ENCODE measurements at places on chromosomes 7 and 10.
A peak's percentile ranks its signal among the peaks of the same experiment; 100 is the strongest.

- DNase-seq, result no peak
Measured at GRCh38 chr10:127921753-127922145, 14.8 kb downstream of the PTPRE start.

DNA sequence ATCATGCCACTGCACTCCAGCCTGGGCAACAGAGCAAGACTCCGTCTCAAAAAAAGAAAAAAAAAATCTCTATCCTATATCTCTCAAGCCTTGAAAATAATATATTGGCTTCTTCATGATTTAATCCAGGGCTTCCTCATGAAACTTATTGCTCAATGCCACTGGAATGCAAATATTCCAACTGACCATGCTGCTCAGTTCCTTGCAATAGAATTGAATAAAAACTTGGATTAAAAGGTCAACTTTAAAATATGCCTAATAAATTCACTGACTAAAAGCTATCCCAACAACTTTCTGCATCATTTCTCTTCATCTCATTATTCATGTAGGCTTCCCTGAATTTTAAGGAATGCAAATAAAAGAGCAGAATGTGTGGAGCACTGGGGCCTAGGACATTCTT, 42.1 kb upstream of the NOBOX start:
- DNase-seq, result no peak

DNA sequence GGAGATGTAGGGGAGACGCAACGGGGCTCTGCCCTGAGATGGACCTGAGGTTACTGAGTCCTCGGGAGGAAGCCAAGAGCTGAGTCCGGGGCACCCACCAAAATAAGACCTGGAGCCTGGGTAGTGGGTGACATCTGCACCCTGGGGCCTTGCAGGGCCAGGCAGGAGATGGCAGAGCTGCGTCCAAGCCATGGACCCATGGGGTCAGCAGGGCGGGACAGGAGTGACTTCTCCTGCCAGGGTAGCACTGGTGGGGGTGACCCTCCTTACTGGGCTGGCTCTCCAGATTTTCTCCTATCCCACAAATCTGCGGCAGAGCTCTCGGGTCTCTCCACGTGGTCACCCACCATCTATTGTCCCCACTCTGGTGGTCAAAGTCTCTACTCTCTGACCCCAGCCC, 2.1 kb downstream of the GHRHR start:
- DNase-seq, result no peak

- DNase-seq, result no peak
Measured at GRCh38 chr10:43120929-43121314, 17.3 kb upstream of the CSGALNACT2 start.

GRCh38 chr7:69893906-69894305, 295.6 kb downstream of the AUTS2 start:
- peak; percentile 55 for DNase-seq

DNA sequence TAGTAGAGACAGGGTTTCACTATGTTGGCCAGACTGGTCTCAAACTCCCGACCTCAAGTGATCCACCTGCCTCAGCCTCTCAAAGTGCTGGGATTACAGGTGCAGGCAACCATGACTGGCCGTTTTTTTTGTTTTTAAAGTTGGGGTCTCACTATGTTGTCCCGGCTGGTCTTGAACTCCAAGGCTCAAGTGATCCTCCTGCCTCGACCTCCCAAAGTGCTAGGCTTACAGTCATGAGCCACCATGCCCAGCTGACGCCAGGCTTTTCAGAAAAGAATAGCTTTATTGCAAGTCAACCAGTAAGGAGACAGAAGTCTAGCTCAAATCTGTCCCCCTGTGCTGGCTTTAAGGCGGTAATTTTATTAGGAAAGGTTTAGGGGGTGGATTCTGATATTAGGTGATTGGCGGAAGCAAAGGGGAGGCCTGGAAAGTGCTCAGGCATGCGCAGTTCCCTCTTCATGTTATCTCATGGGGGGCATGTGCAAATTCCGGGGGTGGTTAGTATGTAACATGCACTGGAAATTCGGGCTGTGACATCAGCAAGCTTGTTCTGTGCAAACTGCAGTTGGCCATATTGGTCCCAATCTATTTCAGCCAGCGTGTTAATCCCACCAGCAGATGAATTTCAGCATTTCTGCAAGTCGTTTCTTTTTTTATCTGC, 42.7 kb downstream of the LIMK1 start:
- DNase-seq, result no peak

DNA sequence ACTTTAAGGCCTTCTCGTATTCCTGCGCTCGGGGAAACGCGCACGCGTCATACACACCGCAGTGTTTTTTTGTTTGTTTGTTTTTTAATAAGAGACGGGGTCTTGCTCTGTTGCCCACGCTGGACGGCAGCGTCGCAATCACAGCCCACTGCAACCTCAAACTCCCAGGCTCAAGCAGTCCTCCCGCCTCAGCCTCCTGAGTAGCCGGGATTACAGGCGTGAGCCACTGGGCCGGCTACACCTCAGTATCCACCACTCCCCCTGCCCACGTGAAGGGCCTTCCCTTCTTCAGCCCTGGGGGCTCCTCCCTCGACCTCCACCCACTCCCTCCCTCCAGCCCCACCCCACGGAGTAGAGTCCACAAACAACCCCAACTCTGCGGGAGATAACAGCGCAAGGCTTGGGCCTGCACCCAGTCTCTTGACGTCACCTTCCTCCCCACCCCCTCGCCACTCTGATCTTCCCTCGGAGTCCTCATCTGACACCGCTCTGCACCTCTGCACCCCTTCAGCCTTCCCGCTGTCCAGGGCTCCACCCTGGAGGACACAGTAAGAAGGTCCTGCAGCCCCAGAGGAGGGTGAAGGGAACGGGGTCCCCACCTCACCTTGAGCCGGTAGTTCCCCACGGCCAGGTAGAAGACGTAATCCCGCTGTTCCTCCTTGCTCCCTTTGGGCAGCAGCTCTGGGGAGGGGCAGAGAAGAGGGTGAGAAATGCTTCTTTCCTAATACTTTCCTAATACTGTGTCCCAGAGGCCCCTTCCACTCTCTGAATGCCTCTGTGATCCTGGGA, 2.8 kb upstream of the CLDN15 start:
- no peak for DNase-seq

- DNase-seq, result peak; percentile 9
Measured at GRCh38 chr10:28503114-28503513, 29.8 kb upstream of the WAC start.

- DNase-seq, result no peak
Measured at GRCh38 chr7:78673272-78673671, 780.2 kb downstream of the MAGI2 start.

GRCh38 chr7:22377703-22378102, 20.7 kb upstream of the RAPGEF5 start:
- DNase-seq, result no peak

DNA sequence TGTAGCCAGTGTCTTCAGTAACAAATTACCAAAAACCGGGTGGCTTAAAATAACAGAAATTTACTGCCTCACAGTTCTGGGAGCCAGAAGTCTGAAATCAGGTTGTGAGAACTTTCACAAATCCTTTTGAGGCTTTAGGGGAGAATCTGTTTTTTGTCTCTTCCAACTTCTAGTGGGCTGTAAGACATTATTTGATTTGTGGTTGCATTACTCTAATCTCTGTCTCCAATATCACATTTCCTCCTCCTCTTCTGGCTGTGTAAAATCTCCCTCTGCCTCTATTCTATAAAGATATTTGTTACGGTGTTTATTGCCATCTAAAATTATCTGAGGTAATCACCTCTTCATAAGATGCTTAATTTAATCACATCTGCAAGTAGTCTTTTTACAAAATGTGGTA, 1039.6 kb upstream of the LRRN3 start:
- DNase-seq, result no peak

- no peak for DNase-seq
Measured at GRCh38 chr10:94902080-94902479, 36.4 kb upstream of the CYP2C9 start.

DNA sequence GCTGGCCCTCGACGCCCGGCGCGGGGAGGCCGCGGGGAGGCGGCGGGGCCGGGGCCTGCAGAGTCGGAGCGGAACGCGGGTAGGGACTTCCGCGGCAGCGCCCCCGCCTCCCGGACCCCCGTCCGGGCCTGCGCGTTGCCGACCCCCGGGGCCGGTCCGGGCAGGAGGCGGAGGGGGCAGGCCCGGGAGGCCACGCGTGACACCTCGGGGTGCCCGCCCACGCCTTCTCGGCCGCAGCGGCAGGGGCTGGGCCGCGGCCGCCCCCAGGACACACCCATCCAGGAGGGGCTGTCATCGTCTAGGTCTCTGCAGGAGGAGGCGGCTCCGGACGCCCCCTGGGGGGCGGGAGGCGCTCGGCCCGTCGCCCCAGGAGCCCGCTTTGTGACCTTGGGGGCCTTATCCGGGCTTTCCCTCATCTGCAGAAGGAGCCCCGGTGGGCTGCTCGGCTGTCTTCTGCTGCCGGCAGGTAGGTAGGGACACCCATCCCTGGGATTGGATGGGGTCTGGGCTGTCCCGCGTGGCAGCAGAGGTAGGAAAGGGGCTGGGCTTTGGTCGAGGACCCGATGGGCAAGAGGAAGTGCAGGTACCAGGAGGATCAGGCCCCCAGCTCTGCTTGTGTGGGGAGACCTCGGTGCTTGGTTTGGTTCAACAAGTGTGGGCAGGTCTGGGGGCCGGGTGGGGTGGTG, 569 bp downstream of the ZNF316 start:
- DNase-seq, result peak; percentile 41

- DNase-seq, result no peak
Measured at GRCh38 chr10:46787321-46787615, 124.0 kb upstream of the PTPN20 start.

- no peak for DNase-seq
Measured at GRCh38 chr7:14637968-14638367, 264.6 kb downstream of the DGKB start.

- no peak for DNase-seq
Measured at GRCh38 chr7:68800316-68800715, 798.0 kb upstream of the AUTS2 start.

DNA sequence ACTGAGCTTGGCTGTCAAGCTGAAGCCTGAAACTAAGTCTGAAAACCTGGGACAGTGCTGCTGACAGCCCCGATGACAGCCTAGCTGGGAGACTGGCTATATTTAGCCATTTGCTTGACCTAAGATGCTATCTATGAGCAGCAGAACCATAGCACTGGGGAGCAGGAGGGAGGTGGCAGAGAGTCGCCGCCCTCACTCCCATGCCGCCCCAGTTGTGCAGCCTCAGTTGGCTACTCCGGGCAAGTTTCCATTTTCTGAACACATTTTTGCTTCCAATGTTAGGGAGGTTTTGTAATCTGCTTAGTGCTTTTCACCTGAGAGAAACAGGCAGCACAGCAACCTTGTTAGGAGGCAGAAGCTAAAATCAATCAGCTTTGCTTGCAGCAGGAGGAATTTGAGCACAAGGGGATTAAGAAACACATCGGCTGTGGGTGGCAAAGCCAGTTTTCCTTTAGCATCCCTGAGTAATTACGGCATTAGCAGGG, 20.4 kb upstream of the C10orf71 start:
- DNase-seq, result no peak

GRCh38 chr7:80307227-80307856, 172.7 kb downstream of the GNAI1 start:
- no peak for DNase-seq

GRCh38 chr10:70432561-70433263, 8.8 kb downstream of the NODAL start:
- DNase-seq, result no peak

- no peak for DNase-seq
Measured at GRCh38 chr7:49839863-49840645, 66.6 kb downstream of the VWC2 start.

GRCh38 chr7:2823130-2823529, 21.0 kb downstream of the GNA12 start:
- DNase-seq, result no peak

DNA sequence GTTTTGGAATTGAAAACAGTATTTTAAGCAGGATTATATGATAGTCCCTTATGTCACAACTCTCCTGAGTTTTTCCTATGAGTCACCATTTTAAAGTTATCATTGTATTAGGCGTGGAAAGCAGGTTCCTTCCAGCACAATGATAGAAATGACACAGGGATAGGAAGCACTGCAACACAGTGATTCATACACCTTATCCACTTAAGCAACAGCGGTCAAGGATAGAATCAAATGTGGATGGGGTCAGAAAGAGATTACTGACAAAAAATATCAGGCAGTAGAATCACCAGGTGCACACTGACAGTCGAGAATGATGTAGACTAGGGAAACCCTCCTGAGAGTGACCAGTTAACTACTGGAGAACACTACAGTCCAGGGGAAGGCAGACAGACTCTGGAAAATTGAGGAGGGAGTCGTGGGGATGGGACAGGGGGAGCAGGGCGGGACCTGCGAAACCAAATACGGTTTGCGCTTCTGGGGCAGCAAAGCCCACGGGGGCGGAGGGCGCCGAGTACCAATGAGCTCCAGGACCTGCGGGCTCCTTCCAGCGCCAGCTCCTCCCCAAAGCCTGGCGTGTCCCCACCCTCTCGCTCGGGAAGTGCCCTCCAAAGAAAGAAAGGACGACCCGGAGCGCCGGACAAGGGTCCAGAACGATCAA, 479 bp downstream of the PNPLA8 start:
- DNase-seq, result no peak

DNA sequence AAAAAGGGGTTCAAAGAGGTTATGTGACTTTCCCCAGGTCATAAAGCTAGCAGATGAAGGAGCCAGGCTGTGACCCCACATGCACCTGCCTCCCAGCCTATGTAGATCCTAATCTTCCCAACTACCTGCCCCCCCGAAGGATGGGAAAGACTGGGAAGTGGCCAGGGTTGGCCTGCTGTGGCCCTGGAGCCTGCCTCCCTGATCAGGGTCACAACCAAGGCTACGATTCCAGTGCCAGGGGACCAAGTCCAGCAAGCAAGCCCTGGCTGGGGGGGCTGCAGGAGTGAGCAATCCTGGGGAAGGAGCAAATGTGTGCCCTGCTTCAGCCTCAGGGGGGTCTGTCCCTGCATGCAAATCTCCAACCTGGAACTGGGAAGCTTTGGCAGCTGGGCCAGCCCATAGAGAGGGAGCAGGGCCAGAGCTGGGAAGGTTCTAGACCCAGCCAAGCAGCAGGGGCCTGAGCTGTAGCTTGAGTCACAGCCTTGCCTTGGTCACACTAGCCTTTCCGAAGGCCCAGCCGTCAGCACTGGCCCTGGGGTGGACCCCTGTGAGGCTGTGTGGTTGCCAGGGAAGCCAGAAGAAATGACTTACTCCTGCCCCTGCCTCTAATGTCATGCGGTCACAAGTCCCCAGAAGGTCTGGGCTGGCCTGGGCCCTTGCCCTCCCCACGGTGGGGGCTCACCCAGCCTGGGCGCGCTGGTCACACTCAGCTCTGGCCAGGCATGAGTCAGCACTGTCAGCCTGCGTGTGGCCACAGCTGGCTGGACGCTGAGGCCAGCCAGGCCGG, 96.4 kb upstream of the ZMIZ1 start:
- DNase-seq, result no peak

- no peak for DNase-seq
Measured at GRCh38 chr10:86863484-86863842, 94.0 kb downstream of the MMRN2 start.

DNA sequence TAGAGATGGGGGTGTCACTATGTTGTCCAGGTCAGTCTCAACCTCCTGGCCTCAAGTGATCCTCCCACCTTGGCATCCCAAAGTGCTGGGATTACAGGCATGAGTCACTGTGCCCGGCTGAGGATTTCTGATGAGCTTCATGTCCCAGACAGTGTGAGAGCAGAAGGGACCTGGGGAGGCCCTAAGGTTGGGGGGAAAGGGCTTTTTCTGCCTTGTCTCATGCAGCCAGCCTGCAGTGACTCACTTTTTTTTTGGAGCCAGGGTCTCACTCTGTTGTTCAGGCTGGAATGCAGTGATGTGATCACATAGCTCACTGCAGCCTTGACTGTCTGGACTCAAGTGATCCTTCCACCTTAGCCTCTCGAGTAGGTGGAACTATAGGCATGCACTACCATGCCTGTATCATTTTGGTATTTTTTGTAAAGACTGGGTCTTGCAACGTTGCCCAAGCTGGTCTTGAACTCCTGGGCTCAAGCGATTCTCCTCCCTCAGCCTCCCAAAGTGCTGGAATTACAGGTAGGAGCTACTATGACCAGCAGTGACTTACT, 14.6 kb downstream of the COL26A1 start:
- no peak for DNase-seq

- DNase-seq, result no peak
Measured at GRCh38 chr7:34058801-34059135, 153.4 kb downstream of the BMPER start.

All from NCI-H1930 (cell line).